ENCODE measurements at places on chromosomes 1 and 21.

DNA sequence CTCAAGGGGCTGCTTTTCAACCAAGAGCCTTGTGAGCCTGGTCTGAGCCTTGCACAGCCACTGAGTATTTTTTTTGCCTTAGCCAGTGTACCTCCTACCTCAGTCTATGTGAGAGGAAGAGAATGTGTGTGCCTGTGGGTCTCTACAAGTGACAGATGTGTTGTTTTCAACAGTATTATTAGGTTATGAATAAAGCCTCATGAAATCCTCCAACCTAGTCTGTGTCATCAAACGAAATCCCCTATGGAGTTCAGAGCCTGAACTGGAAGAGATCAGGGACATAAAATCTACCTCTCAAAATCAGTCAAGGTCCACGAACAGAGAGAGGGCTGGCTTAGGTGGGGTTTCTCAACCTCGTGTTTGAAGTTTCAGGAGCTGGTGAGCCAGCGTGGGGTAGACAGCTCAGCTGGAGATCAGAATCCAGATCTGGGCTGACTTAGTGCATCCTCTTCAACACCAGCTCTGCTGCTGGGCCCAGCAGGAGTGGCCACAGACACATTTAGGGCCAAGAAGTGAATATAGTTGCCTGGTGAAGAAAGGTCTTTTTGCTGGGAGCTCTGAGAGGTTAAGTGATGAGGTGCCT, 8.2 kb downstream of the XKR8 start:
- H3K36me3 ChIP-seq = peaks cover 10% of the 10 kb centered on the region
- no peak for DNase-seq
- H3K27me3 ChIP-seq = no peaks in the 10 kb centered on the region
- H3K4me3 ChIP-seq = no peak overlapping the region

- no peak overlapping the region for H3K4me3 ChIP-seq
- H3K27me3 ChIP-seq = peaks cover 4% of the 10 kb centered on the region
- H3K27ac ChIP-seq = no peak overlapping the region
- DNase-seq = no peak
- H3K4me1 ChIP-seq = no peaks in the 10 kb centered on the region
- no peaks in the 10 kb centered on the region for H3K36me3 ChIP-seq
These were observed 652.4 kb downstream of the PLPP3 start for GRCh38 chr1:55926906-55927471.

GRCh38 chr1:209319057-209319432, 264.5 kb upstream of the CAMK1G start:
- H3K4me3 ChIP-seq = no peak overlapping the region
- H3K4me1 ChIP-seq = no peaks in the 10 kb centered on the region
- H3K27me3 ChIP-seq = peaks cover 3% of the 10 kb centered on the region
- no peak overlapping the region for H3K27ac ChIP-seq

- H3K4me1 ChIP-seq = no peaks in the 10 kb centered on the region
- no peak for DNase-seq
- no peak overlapping the region for H3K27ac ChIP-seq
- H3K4me3 ChIP-seq = no peak overlapping the region
These were observed 6.9 kb upstream of the C1orf216 start for GRCh38 chr1:35725596-35725995.

DNA sequence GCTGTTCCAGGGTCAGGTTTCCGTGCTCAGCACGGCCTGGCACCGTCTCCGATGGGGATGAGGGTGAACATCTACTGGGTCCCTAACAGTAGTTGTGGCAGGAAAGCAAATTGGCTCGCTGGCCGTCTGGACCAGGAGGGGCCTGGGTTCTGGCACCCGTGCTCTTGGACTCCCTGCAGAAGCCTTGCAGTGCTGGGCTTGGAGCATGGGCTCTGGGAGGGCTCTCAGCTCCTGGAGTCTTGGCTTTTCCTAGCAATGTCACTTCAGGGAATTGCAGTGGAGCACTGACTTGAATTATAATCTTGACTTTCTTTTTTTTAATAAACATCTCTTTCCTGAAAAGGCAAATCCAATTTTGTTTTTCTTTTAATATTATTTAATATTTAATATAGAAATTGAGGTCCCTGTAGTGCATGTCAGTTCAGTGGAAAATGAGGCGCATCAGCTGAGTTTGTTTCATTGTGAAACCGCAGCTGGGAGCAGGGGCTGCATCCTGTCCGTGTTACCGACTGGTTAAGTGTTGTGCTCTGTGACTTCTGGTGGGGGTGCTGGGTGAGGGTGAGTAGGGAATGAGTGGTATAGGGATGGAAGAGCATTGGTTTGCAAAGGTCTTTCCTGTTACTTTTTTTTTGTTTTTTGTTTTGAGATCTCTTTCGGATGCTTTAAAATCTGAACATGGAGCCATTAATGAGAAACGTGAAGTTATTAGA, 64.1 kb downstream of the PEX14 start:
- peaks cover 25% of the 10 kb centered on the region for H3K36me3 ChIP-seq
- peaks cover 16% of the 10 kb centered on the region for H3K4me1 ChIP-seq
- H3K4me3 ChIP-seq = no peak overlapping the region
- no peak overlapping the region for H3K27ac ChIP-seq
- no peak for DNase-seq

GRCh38 chr21:43290421-43291346, 121.9 kb downstream of the CRYAA start:
- no peak overlapping the region for H3K27ac ChIP-seq
- no peak for DNase-seq
- H3K27me3 ChIP-seq = no peaks in the 10 kb centered on the region
- no peaks in the 10 kb centered on the region for H3K36me3 ChIP-seq
- H3K4me1 ChIP-seq = no peaks in the 10 kb centered on the region
- H3K4me3 ChIP-seq = no peak overlapping the region

GRCh38 chr21:43921979-43922945, 57.2 kb downstream of the AGPAT3 start:
- H3K36me3 ChIP-seq = peaks cover 38% of the 10 kb centered on the region
- H3K27me3 ChIP-seq = peaks cover 10% of the 10 kb centered on the region
- DNase-seq = peak; percentile 82
- peak overlapping the region; percentile 70 for H3K4me3 ChIP-seq

DNA sequence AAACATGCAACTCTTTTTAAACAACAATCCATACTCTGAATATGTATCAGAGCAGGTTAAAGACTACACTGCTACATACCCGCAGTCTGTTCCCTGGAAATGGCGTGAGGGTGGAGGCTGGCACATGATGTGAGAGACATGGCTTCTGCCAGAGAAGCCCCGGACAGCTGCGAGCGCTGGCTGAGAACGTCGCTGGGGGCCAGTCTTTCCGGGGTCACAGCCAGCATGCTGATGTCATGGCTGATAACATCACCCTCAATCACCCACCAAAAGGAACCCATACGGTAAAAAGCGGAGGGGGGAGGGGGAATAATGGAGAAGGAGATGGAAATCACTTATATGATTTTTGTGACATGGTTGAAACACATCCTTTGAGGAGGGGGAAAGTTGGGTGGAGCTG, 29.1 kb downstream of the C1orf198 start:
- H3K4me1 ChIP-seq = no peaks in the 10 kb centered on the region
- H3K4me3 ChIP-seq = no peak overlapping the region
- no peaks in the 10 kb centered on the region for H3K27me3 ChIP-seq
- DNase-seq = no peak
- H3K36me3 ChIP-seq = peaks cover 3% of the 10 kb centered on the region

DNA sequence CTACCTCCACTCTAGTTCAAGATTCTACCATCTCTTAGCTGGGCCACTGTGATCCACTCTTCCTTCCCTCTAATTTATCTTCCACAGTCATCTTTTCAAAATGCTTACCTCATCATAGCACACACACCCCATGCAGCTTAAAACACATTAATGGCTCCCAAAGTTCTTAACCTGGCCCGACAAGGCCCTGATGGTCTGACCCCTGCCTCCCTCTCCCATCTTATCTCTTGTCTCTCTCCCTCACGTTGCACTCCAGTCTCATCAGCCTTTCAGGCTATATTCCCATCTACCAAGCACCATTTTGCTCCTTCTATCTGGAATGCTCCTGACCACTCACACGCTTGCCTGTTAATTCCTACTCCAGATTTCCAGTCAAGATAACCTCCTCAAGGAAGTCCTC, 2.5 kb upstream of the ZBTB8A start:
- H3K36me3 ChIP-seq = peaks cover 1% of the 10 kb centered on the region
- no peak overlapping the region for H3K27ac ChIP-seq
- DNase-seq = no peak
- H3K4me3 ChIP-seq = no peak overlapping the region
- H3K27me3 ChIP-seq = peaks cover 68% of the 10 kb centered on the region

- no peak overlapping the region for H3K27ac ChIP-seq
- H3K27me3 ChIP-seq = peaks cover 27% of the 10 kb centered on the region
- DNase-seq = no peak
- peaks cover 2% of the 10 kb centered on the region for H3K4me1 ChIP-seq
- no peaks in the 10 kb centered on the region for H3K36me3 ChIP-seq
These were observed 16.8 kb upstream of the PDIK1L start for GRCh38 chr1:26094677-26095383.

DNA sequence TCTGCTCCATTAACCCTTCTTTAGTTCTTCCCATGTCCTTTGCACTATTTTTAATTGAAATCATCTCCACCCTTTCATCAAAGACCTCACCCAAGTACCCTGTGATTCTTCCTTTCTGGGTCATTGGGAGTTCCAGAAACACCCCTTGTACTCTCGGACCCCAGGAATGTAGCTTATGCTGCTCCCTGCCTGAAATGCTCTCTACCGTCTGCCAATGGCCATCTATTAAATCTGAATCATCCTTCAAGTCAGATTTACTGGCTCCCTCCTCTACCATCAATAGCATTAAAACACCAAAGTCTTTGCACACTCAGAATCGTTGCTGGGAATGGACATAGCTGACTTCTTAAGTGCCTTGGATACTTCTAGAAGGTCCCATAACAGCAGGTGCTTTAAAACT, 73.2 kb upstream of the GADD45A start:
- no peak overlapping the region for H3K27ac ChIP-seq
- peaks cover 5% of the 10 kb centered on the region for H3K4me1 ChIP-seq
- H3K4me3 ChIP-seq = no peak overlapping the region
- DNase-seq = no peak
- no peaks in the 10 kb centered on the region for H3K36me3 ChIP-seq
- peaks cover 17% of the 10 kb centered on the region for H3K27me3 ChIP-seq

DNA sequence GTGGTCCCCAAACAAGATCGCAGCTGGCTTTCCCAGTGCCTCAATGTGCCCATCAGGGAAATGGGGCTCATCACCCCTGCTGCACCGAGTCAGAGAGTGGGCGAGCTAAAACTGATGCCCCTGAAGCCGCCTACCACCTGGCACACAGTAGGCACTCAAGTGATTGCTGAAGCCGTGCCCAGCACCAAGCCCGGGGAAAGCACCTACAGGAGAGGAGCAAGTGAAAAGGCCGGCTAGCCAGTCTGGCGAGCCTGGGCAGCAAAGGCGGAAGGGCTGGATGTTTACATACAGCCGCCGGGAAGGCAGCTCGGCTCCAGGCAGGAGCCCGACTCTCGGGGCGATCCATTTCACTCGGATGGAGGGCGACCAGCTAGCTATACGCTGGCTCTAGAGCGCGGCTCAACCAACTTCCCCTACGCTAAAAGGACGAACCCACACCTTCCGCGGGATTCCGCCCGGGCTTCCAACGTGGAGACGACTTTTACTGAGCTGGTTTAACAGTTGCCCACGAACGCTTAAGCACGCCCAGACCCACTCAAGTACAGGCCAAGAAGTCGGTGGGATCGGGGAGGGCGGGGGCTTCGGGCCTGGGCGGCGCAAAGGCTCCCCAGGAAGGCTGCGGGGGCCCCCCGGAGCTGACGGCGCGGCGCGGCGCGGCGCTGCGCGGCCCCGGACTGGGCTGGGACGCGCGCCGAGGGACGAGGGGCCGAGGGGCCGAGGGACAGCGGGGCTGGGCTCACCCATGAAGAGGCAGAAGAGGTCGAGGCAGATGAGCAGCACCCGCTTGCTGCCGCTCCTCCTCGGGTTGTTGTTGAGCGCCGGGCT, 1.0 kb downstream of the PLPP3 start:
- no peak overlapping the region for H3K27ac ChIP-seq
- H3K36me3 ChIP-seq = no peaks in the 10 kb centered on the region
- H3K4me1 ChIP-seq = no peaks in the 10 kb centered on the region
- peaks cover 47% of the 10 kb centered on the region for H3K27me3 ChIP-seq

- no peak for DNase-seq
- H3K4me3 ChIP-seq = no peak overlapping the region
- H3K36me3 ChIP-seq = peaks cover 26% of the 10 kb centered on the region
- no peak overlapping the region for H3K27ac ChIP-seq
- no peaks in the 10 kb centered on the region for H3K4me1 ChIP-seq
These were observed 14.1 kb upstream of the NUF2 start for GRCh38 chr1:163307479-163308171.

- peaks cover 40% of the 10 kb centered on the region for H3K27me3 ChIP-seq
- H3K4me1 ChIP-seq = peaks cover 34% of the 10 kb centered on the region
- H3K4me3 ChIP-seq = peak overlapping the region; percentile 47
- peak; percentile 78 for DNase-seq
- H3K27ac ChIP-seq = peak overlapping the region; percentile 54
These were observed 113.0 kb upstream of the SLC25A33 start for GRCh38 chr1:9426291-9426711.

GRCh38 chr21:45607909-45608295, 35.6 kb upstream of the PCBP3 start:
- H3K4me1 ChIP-seq = no peaks in the 10 kb centered on the region
- H3K4me3 ChIP-seq = no peak overlapping the region

GRCh38 chr1:202161151-202162046, 997 bp upstream of the PTPN7 start:
- peaks cover 31% of the 10 kb centered on the region for H3K36me3 ChIP-seq
- peaks cover 73% of the 10 kb centered on the region for H3K4me1 ChIP-seq
- peak; percentile 41 for DNase-seq
- H3K4me3 ChIP-seq = peak overlapping the region; percentile 98
- no peaks in the 10 kb centered on the region for H3K27me3 ChIP-seq

GRCh38 chr1:39833621-39834385, 45.1 kb upstream of the BMP8B start:
- H3K4me1 ChIP-seq = no peaks in the 10 kb centered on the region
- H3K27me3 ChIP-seq = no peaks in the 10 kb centered on the region
- DNase-seq = no peak
- no peak overlapping the region for H3K4me3 ChIP-seq
- H3K36me3 ChIP-seq = peaks cover 8% of the 10 kb centered on the region

DNA sequence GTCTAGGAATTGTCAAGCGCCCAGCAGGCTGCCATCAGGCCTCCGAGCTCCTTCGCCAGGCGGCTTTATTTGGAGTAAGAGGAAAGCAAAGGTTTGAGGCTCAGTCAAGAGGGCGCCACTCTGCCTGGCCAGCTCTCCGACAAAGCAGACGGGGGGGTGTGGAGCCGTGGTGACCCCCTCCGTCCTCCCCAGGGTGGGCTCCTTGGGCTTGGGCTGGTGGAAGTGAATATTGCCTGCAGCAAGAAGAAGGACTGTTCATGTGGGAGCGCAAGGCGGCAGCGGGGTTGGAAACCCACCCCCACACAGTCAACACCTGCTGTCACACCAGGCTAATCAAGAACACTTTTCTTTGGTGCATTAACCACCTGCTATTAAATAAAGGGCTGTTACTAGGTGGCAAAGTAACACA, 14.6 kb downstream of the EPHX1 start:
- no peak overlapping the region for H3K4me3 ChIP-seq
- no peak for DNase-seq
- H3K27me3 ChIP-seq = no peaks in the 10 kb centered on the region
- H3K4me1 ChIP-seq = no peaks in the 10 kb centered on the region
- H3K27ac ChIP-seq = no peak overlapping the region
- H3K36me3 ChIP-seq = no peaks in the 10 kb centered on the region

GRCh38 chr1:167435484-167435883, 82.8 kb downstream of the CD247 start:
- H3K27me3 ChIP-seq = no peaks in the 10 kb centered on the region
- no peak overlapping the region for H3K4me3 ChIP-seq
- DNase-seq = no peak
- H3K4me1 ChIP-seq = peaks cover 53% of the 10 kb centered on the region

- H3K27ac ChIP-seq = no peak overlapping the region
- H3K36me3 ChIP-seq = no peaks in the 10 kb centered on the region
- no peak for DNase-seq
- H3K4me3 ChIP-seq = no peak overlapping the region
- H3K27me3 ChIP-seq = peaks cover 20% of the 10 kb centered on the region
These were observed 35.0 kb downstream of the HMGB4 start for GRCh38 chr1:33898881-33899280.
